ENCODE measurements at places on chromosomes 1 and 21.

DNA sequence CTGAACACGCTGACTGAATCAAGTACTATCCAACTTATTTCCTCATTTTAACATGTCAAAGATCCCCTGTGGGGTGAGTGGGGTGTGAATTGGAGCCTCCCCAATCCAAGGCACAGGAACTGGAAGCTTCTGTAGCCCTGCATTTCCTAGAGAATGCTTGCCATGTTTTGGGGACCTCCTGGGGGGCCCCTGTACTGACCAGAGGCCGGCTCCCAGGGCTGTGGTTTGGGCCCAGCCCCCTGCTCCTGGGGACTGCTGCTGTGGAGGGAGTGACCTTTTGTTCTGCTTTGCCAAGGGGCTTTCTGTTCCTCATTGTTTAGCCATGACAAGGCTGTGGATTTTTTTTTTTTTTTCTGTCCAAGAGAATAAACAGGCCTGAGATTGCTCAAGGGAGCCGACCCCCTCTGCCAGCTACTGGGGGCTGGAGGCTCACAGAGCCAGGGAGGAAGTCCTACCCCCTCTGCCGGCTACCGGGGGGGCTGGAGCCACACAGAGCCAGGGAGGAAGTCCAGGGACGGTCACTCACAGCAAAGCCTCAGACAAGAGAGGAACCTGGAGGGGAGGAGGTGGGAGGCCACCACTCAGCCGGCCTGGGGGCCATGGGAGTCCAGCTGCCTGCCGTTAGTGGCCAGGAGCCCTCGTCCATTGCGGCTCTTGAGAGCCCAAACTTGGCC is 17.4 kb downstream of the TNFRSF1B start:
- peak; percentile 66 for DNase-seq

- no peak for DNase-seq
Measured at GRCh38 chr1:220149742-220150141, 55.8 kb downstream of the IARS2 start.

GRCh38 chr1:235920596-235921375 is 54.1 kb upstream of the LYST start:
- peak; percentile 39 for DNase-seq

- DNase-seq = no peak
Measured at GRCh38 chr1:25586181-25586588, 30.4 kb upstream of the MAN1C1 start.

DNA sequence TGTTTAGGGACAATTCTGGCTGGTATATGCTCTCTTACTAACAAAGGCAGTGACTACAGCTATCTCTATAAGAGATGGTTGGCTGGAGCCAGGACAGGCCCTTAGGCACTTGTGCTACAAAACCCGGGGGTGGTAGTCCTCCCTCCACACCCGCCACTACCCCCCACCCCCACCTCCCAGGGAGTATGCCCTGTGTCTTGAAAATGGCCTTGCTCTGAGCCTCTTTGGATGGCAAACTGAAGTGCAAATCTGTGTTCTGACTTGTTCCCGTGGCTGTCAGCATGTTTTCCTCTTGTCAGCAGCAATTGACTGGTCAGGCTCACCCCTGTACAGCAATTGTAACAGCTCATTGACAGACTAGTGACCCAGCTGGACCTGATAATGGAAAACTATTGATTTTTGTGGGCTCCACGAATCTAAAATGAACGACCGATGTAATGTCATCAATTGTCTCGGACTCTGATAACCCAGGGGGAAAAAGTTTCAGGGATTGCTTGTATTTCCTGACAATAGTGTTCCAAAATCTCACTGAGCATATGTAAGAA is 139.4 kb upstream of the BARHL2 start:
- DNase-seq = no peak

Data from ELR (cell line).